Astrocyte of the hippocampus (primary cell): ENCODE measurements at places on chromosomes 5 and 9.

GRCh38 chr5:152560512-152561137 is 155.5 kb upstream of the NMUR2 start:
- DNase-seq, result peak; percentile 87

- DNase-seq, result no peak
These were observed 164.3 kb downstream of the DOCK2 start for GRCh38 chr5:169801324-169801777.

DNA sequence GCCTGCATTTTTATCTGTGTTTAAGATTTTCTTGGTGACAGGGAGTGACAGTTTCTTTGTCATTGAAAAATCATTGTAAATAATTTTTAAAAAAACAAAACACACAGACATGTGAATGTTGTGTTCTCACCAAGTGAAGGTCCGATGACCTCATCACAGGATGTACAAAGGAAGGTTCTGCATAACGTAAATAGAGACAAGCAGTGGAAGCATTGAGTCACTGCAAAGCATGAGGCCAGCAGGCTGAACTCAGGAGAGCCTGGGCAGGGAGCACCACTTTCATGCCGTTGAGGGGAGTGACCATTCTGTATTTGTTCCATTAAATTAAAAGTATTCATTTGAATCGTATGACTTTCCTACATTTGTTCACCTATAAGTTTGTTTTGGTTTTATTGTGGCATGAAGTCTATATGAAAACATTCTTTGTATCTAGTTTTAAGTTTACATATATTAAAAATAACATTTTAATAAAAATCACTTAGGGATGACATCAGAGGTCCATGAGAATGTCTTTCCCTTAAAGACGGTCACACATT is 70.4 kb upstream of the TLE1 start:
- DNase-seq, result peak; percentile 91

DNA sequence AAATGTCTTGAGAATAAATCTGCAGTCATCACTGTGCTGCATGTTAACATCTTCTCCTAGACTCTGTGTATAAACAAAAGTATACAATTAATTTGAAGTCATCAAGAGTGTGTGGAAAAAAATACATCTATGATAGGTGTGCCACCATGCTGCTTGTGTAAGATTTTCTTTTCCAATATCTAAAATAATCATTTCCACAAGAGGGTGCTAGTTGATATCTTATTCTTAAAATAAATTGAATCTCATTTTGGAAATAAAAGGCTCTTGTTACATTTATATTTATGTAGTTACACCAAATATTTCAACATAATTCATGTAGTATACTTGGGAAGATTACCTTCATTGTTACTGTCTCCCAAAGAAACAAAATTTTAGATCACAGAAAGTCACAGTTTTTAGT is 14.1 kb upstream of the MOCS2 start:
- DNase-seq, result no peak

DNA sequence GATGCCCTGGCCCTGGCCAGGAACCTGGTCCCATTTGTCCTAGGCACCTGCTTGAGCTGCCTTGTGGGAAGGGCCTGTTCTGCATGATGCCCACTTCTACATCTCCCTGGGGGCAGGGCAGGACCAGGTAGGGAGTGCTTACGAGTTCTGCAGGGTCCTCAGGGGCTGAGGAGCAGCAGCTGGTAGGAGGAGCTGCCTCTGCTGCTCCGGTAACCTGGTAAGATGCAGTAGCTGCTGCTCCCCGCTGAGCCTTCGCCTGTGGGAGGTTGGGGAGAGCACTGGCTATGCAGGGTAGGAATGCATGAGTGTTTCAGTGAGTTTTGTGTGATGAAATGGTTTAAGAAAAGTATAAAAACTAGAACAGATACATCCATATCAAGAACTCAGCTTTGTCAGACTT is 13.6 kb downstream of the LRRC8A start:
- DNase-seq, result no peak

GRCh38 chr9:13278368-13279246 is 885 bp downstream of the MPDZ start:
- DNase-seq, result peak; percentile 82

GRCh38 chr5:4017076-4017803 is 421.6 kb downstream of the IRX1 start:
- no peak for DNase-seq

GRCh38 chr5:60546207-60546606 is 153.8 kb downstream of the DEPDC1B start:
- no peak for DNase-seq

DNA sequence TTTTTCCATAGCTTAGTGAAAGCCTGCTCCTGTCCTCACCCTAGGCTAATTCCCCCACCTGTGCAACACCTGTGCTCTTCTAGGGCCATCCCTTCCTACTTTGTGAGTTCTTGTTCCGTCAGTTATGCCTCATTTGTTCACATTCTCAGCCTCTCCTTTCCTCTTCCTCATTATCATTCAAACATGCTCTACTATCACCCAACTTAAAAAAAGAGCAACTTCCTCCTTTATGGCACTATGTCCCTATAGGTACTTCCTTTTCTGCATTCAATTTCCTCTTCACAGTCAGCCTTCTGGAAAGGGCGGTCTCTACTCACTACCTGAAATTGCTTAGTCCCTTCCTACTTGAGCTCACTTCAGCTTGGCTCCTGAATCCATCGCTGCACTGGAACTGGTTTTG is 111.8 kb upstream of the LHFPL2 start:
- no peak for DNase-seq

GRCh38 chr9:114473447-114473801 is 31.8 kb downstream of the WHRN start:
- DNase-seq, result no peak

- no peak for DNase-seq
These were observed 327.5 kb downstream of the TMEM232 start for GRCh38 chr5:110398951-110399350.

GRCh38 chr9:15227491-15227890 is 79.5 kb downstream of the TTC39B start:
- DNase-seq, result no peak

- no peak for DNase-seq
These were observed 43.4 kb downstream of the ERMP1 start for GRCh38 chr9:5789489-5789888.

- peak; percentile 66 for DNase-seq
These were observed 671 bp downstream of the LRRC26 start for GRCh38 chr9:137168904-137169856.

- no peak for DNase-seq
These were observed 98.7 kb downstream of the RANBP17 start for GRCh38 chr5:170960567-170960966.

- DNase-seq, result no peak
These were observed 792.7 kb upstream of the CHD1 start for GRCh38 chr5:99721506-99721905.

DNA sequence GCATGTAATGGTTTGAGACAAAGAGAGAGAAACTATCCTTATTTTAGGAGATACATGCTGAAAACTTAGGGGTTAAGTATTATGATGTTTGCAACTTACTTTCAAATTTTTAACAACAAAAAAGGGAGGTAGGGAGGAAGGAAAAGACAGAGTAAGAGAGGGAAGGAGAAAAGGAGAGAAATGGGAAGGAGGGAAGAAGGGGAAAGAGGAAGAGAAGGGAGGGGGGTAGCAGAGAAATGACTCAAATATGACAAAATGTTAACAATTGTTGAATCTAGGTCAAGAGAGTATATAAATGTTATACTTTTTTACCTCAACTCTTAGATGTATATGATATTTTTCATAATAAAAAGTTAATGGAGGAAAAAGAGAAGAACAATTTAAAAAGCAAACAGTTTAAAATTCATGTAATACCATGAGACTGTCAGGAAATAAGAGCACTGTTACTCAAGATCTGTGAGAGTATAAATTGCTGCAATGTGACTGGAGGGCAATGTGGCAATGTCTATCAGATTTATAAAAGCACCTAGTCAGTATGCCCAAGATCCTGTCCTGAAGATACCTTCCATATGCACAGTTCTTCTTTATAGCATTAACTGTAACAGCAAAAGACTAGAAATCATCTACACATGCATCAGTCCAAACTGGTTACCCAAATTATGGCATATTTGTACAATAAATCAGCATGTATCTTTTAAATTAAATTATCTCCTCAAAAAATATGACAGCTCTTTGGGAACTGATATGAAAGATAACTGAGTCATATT is 16.3 kb downstream of the FBXW11 start:
- no peak for DNase-seq

DNA sequence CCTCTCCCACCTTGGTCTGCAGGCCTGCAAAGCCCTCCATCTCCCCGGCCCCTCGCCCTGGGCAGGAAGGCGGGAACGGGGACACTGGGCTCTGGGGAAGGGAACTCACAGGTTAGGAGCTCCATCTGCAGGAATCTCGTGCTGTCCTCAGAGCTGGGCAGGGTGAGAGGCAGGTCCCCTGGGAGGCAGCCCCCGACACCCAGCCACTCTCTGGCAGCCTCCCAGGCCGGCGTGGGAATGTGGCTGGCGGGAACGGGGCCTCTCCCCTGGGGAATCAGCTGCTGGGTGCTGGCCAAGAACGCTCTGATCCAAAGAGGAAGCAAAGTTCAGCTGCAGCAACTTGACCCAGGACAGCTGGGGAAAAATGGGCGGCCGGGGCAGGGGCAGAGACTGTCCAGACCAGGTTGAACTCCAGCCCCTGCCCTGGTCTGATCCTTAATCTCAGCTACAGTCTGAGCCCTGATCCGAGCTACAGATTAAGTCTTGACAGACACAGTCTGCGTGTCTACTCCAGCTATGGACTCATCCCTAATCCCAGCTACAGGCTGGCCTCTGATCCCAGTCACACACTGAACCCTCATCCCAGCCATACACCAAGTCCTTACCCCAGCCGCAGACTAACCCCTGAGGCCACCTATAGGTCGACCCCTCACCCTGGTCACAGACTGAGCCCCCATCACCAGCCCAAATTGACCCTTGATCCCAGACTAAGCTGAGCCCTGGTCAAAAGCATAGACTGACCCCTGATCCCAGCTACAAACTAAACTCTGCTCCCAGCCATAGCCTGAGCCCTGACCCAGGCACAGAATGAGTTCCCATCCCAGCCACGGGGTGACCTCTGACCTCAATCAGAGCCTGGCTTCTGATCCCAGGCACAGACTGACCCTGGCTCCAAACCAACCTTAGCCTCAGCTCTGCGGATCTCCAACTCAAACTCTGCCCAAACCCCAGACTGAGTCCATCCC is 37.3 kb upstream of the EGFL7 start:
- peak; percentile 80 for DNase-seq

GRCh38 chr5:113031104-113031503 is 54.5 kb downstream of the DCP2 start:
- no peak for DNase-seq

DNA sequence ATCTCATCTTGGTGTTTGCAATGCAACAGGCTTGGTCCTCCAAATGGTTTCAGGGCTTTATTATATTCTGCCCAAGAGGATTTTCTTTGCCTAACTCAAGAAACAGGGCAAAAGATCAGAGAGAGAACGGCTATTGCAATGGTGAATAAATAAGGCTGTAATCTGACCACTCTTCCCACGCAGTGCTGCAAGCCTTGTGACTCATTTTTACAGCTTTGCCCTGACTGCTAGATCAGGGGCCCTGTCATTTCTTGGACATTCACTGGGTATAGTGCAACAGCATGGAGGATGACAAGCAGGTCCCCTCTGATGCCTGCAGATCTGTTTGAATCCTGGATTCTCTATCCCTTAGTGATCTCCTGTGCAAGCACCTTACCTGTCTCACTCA is 459.1 kb downstream of the EBF1 start:
- DNase-seq, result no peak

GRCh38 chr9:132185073-132186009 is 23.5 kb downstream of the NTNG2 start:
- peak; percentile 11 for DNase-seq

DNA sequence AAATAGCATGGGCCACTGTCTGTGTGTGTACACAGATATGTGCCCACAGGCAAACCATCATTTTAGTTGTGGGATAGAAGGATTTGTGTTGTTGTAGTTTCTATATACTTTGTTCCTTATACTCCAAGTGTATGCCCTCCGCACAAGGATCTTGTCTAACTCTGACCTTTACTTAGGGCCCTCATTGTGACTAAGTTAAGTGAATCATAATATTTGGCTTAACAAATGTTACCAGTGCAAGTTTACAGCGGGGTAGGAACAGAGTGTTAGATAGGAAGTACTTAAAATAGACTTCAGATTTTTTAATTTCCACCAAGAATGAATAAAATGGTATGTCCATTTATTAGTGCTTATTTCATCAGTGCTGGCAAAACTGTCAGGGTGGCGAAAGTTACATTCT is 29.5 kb upstream of the CYFIP2 start:
- no peak for DNase-seq

DNA sequence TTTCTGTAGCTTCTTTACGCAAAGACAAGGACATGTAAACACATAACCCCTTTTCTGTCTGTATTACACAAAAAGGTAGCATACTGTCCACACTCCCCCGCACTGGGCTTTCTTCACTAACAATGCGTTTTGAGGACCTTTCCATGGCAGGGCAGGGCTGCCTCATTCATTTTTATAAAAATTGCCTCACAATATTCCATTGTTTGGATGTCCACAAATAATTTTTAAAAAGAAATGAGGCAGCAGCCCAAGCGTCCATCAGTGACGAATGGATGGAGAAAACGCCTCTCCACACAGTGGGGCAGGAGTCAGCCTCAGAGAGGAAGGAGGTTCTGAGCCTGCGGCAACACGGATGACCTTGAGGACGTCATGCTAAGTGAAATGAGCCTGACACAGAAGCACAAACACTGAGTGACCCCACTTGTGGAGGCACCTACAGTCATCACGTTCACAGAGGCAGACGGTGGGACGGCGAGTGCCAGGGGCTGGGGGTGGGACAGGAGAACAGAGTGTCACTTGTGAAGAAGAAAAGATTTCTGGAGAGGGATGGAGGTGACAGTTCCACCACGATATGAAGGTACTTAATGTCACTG is 67.8 kb downstream of the RASGEF1C start:
- DNase-seq, result no peak

DNA sequence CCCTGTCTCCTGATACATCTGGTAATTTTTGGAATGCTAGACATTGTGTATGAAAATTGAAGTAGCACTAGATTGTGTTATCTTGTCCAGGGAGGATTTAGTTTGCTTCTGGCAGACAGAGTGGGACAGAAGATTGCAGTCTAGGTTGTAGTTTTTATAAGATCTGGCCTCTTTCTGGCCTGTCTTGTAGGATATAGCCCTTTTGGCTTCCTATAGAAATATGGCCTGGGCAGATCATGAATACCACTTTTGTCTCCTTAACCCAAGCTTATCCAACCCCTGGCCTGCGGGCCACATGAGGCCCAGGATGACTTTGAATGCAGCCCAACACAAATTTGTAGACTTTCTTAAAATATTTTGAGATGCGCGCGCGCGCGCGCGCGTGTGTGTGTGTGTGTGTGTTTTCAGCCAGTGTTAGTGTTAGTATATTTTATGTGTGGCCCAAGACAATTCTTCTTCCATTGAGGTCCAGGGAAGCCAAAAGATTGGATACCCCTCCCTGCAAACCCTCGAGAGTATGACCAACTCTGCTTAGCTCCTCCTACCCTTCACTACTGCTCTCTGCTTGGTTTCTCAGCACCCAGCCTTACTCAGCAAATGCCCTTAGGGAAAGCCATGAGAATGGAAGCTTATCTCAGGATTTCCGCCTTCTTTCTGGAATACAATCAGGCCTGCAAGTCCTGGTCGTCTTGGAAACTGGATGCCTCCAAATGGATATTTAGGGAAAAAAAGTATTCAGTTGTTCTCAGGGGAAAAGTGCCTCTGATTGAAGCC is 26.5 kb downstream of the ANKRD33B start:
- DNase-seq, result peak; percentile 69

- no peak for DNase-seq
These were observed 7.6 kb upstream of the PPP1R26 start for GRCh38 chr9:135471791-135472640.
